ENCODE measurements at places on chromosomes 4 and X. TPM values are rescaled to one million over a fixed set of nuclear protein-coding genes. Genes with fewer than 3 reads are reported as not detected.

Gene HELT
- not detected for total RNA-seq

Gene DDX53
- total RNA-seq, result not detected

Gene IL3RA
- total RNA-seq, result 0.09 TPM

Gene PPEF2
- total RNA-seq, result not detected

Gene BEX4
- 7.9 TPM for total RNA-seq

Gene MGAT4D
- not detected for total RNA-seq

Measured in fibroblast of the aortic adventitia (primary cell).